ENCODE measurements at places on chromosomes 5 and 9.

DNA sequence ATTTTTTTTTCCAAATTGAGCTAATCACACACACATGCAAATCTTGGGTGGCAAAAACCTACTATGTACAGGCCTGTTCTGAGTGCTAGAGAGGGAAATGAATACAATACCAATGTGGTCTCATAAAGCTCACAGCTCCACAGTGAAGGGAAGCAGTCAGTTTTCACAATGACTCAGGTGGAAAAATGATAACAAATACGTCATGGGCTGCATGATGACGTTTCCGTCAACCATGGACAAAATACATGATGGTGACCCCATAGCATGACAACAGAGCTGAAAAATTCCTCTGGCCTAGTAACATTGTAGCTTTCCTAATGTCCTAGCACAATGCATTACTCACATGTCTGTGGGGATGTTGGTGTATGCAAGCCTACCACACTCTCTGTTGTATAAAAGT, 252.5 kb downstream of the TRIM32 start:
- no peak for DNase-seq

- no peak for DNase-seq
These were observed 13.4 kb upstream of the RAD23B start for GRCh38 chr9:107269681-107270080.

DNA sequence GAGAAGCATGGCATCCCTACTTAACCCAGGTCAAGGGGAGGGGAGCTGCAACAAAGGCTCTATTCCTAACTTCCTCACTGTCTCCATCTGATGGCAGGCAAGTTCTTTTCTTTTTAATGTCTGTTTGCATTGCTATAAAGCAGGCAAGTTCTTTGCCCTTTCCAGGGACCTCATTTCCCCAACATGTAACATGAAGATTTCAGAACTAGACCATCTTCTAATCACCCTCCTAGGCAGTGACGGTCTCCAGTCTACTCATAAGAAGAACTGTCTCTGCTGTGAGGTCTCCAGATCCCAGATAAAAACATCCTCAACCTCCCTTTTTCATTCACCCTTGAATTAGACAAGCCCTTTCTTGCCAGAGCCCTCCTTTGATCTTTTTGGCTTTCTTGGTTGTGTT, 42.1 kb downstream of the PPP1R2B start:
- DNase-seq, result no peak

- no peak for DNase-seq
These were observed 27.0 kb downstream of the TTLL11 start for GRCh38 chr9:122065923-122066629.

GRCh38 chr5:154977409-154977808, 36.1 kb upstream of the KIF4B start:
- DNase-seq, result no peak

- DNase-seq, result no peak
These were observed 19.3 kb upstream of the PPP2CA start for GRCh38 chr5:134245101-134245604.

DNA sequence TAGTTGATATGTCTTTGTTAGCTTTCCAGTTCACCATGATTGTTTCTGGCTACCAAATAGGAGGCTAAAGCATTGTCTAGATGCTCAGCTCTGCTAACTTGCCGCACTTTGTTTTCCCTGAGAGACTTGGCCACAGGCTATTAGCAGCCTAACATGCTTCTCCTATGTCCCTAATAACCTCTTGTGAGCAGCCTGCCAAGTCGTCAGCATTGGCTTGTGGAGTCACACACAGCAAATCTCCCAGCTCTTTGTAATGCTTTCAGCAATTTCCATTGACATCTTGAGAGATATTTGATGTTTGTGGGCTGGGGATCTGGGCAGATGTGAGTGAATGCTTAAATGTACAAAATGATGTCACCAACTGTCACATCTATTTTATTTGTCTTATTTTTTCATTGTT, 346.9 kb downstream of the KDM4C start:
- DNase-seq, result no peak

DNA sequence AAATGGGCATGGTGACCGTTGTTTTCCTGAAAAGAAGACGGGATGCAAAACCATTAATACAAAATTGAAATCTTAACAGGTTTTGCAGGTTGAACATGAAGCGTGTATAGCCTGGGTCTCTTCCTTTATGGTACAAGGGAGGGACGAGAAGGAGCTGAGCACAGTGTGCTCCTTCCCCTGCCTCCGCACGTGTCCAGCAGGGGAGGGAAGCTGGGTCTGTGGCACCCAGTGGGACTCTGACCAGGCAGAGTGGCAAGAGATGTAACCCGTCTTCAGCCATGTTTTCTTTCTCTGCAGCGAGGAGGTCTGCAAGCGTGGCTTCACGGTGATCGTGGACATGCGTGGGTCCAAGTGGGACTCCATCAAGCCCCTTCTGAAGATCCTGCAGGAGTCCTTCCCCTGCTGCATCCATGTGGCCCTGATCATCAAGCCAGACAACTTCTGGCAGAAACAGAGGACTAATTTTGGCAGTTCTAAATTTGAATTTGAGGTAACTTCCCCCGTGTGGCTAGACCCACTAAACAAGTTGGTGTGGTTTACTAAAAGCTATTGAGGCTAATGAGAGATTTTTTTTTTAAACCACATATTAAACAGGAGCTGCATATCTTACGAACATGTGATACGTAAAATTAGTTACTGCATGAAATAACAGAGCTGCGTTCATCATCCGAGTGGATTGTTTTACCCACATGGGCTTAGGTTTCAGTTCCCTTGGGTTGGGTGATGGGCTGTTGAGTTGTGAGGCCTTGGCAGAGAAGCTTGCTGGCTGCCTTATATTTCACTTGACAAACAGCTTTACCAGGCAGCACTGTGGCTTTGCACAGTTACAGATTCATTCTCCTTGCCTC, 143.7 kb downstream of the TRIO start:
- no peak for DNase-seq

GRCh38 chr9:14421291-14421690, 107.3 kb upstream of the NFIB start:
- DNase-seq, result no peak

GRCh38 chr5:71703941-71704340, 15.1 kb upstream of the CARTPT start:
- DNase-seq, result no peak

DNA sequence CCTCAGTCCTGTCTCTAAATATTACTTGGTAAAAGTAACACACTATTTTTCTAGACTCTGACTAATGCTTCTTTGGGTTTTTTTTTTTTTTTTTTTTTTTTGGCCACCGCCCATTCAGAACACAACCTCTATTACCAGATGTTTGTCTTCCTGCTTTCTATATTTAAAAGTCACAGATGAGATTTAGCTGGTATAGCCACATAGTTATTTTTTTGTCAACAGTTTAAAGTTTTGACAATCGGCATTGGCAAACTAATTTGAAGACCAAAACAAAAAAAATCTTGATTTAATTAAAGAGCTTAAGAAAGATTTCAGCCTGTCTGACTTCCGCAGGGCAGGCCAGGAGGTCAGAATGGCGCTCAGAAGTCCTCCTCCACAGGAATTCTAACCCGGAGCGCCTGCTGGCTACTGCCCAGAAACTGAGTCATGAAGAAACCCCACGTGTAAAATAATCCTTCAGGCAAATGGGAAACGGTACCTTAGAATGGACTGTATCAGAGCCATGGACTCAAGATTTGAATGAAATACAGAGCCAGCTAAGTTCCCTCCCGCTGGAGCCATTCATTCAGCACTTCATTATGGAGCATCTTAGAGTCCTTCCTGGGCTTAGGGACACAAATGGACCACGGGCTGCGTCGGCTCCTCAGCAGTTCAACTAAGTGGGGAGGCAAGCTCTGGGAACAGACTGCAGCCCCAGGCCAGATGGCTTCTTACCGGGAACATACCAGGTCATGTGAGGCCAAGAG, 55.6 kb downstream of the PTPDC1 start:
- DNase-seq, result no peak

DNA sequence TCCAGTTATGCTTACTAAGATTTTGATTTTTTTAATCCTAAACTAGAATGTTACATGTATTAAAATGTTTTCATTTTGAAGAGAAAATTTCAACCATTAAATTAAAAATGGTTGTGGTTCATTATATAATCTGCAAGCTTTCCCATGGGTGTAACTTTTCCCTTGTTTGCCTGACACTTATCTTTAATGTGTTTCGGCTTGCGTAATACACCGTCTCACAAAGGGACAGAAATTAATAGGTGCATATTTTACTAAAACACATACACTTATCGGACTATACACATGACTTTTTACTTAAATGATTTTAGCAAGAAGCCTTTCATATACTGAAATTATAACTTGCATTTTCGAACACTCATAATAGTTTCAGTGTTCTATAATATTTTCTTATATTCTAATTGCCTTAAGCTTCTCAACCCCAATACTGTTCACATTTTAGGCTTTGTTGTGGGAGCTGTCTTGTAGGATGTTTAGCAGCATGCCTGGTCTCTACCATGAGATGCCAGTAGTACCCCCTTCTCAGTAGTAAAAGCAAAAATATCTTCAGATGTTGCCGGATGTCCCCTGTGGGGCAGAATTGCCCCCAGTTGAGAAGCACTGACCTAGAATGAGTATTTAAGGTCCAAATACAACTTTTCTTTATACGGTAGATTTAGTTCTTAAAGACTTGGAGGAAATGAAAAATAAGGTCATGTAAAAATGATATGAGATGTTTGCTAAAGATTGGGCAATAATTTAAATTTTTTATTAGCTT, 28.6 kb downstream of the UGCG start:
- no peak for DNase-seq

DNA sequence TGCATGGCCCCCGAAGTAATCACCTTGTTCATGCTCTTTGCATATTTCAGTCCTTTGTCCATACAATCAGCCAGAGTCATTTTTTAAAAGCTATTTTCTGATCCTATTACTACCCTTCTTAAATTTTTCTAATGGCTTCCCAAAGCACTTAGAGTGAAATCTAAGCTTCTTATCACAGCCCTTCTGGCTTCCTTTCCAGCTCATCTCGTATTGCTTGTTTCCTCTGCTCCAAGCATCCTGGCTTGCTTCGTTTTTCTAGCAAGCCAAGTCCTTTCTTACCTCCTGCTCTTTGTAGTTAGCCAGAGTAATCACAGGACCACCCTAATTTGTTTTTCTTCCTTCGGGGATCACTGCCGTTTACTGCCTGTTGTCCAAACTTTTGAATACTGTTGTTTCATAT, 453.3 kb downstream of the KIF4B start:
- DNase-seq, result no peak

GRCh38 chr5:89343666-89344065, 460.7 kb upstream of the MEF2C start:
- DNase-seq, result no peak

GRCh38 chr5:77419644-77420582, 72.2 kb downstream of the WDR41 start:
- no peak for DNase-seq

DNA sequence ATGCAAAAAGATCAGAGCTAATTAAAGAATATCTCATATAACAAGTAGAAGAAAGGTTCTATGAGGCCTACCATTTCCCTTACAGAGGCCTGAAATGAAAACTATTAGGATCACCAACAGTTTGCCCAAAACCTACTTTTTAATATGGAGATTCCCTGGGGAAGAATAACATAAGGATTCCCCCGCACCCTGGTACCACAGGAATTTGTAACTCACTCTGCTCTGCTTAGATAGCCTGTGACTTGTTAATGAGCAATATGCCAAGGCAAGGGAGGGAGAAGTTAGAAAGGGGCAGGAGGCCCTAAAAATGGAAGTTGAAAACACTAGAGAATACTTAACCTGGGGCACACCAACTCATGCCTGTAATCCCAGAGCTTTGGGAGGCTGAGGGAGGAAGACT, 107.0 kb downstream of the CDH6 start:
- DNase-seq, result no peak

GRCh38 chr5:73994963-73995362, 369.0 kb downstream of the ARHGEF28 start:
- no peak for DNase-seq

All from stimulated activated CD8-positive, alpha-beta memory T cell treated with anti-CD3 and anti-CD28 coated beads, Interleukin-4, amount 100 ng/mL, for 1 hour (primary cell).